ENCODE measurements at places on chromosomes 1 and 21.

- DNase-seq = no peak
These were observed 31.4 kb downstream of the CTH start for GRCh38 chr1:70442490-70442889.

- no peak for DNase-seq
These were observed 439.2 kb downstream of the PTBP2 start for GRCh38 chr1:97160818-97161217.

GRCh38 chr1:24915816-24916602 lies 14.1 kb downstream of the RUNX3 start:
- DNase-seq = no peak

DNA sequence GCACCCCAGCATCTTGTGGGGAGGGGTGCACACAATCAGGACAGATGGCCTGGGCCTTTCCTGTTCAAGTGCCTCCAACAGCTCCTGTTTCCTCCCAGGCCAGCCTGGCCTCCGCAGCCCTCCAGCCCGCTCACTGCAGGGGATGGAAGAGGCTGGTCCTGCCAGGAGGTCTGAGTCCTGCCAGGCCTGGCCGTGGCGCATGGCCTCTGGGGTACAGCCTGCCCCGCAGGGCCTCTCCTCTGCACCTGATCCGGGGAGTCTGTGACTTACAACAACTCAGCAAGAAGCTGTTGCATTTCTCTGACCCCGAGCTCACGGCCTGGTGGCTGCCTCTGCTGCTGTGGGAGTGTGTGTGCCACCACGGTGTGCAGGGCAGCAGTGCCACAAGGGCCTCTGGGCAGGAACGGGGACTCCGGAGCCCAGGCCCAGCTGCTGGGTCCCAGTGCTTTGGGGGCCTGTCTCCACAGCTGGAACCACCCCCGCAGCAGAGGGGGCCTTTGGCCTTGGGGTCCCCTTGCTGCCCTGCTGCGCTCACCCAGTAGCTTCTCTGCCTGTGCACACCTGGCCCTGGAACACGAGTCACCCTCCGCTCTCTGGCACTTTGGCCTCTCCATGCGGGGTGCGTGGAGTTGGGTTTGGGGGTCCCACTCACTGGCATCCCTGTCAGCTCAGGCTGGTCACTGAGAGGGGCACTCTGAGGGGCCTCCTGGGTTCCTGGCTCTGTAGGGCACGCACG lies 17.4 kb upstream of the LRRC3 start:
- DNase-seq = no peak

GRCh38 chr1:100304921-100305320 lies 38.9 kb downstream of the RTCA start:
- DNase-seq = no peak

- no peak for DNase-seq
These were observed 5.9 kb downstream of the AGO3 start for GRCh38 chr1:35936838-35937237.

- no peak for DNase-seq
These were observed 41.2 kb upstream of the CR1L start for GRCh38 chr1:207603777-207604176.

DNA sequence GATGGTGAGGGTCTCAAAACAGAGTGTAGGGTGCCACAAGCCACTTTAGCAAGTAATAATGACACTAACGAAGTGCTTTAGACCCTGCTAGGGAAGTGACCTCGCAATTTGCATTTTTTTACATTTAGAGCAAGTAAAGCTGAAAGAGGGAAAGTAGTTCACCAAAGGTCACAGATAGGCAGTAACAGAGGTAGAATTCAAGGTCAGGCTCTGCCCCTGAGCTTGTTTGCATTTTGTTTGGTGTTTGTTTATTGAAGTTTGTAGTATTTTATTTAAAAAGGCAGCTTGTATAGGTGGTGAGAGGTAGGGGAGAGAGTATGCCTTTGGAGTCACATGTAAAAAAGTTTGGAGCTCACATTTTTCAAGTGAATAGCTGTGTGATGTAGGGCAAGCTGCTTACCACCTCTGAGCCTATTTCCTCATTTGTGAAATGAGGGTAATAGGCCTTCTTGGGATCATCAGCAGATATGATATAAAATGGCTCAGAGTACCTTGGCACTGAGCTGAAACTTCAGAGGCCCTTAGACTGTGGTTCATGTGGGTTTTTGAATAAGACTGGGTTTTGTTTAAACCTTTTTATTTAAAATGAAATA lies 142.5 kb downstream of the TRABD2B start:
- DNase-seq = no peak

DNA sequence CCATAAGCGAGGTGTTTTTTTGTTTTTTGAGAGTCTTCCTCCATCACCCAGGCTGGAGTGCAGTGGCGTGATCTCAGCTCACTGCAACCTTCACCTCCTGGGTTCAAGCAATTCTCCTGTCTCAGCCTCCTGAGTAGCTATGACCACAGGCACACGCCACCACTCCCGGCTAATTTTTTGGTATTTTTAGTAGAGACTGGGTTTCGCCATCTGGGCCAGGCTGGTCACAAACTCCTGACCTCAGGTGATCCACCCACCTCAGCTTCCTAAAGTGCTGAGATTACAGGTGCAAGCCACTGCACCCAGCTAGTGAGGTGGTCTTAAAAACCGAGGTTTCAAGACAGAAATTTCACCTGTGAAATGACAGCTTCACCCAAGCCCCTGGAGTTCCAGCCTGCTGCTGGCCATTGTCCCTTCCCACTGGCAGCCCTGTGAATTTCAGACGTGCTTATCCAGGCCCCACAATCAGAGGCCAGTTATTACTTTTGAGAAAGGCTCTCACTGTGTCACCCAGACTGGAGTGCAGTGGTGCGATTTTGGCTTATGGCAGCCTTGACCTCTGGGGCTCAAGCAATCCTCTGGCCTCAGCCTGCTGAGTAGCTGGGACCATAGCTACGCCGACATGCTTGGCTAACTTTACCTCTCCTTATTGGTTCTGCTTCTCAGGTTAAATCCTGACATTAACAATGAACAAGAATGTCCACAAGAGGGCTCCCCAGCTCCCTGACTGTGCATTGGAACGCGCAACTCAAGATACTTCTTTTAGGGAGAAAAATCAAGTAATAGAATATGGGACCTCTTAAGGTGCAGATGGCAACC lies 19.4 kb downstream of the ENO1 start:
- DNase-seq = peak; percentile 42

DNA sequence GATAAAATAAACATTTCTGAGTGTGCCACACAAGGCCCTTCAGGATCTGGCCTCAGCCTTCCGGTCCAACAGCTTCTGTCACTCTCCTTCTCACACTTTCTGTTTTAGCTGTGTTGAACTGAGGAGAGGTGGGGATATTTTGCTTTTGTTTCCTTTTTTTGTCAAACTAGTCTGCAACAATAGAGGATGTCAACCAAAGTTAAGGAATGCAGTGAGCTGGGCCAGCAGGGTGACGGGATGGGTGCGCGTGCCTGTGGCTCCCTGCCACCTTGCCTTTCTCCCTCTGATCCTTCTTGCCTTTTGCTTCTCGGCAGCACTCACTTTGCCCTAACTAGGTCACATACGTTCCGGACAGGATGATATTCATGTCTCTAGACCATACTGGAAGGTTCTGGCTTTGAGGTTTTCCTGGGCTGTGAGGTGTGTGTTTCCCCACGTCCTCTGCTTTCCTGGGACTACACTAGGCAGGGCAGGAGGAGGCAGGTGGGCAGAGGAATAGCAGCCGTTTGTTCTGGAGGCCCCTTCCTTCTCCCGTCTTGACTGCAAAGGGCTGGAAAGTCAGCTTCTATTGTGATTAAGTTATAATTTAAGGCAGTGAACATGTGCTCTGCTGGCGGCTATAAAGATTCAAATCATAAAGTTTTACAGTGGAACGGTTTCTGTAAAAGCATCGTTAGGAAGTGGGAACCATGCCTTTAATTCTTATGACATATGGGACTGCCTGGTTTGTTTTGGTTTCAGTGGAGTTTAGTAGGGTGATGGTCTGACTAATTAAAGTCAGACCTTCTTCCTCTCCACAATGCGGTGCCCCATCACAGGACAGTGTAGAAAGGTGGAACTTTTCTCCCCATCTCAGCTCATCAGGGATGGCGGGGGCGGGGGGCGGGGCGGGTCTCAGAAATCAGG lies 67.8 kb downstream of the RNF220 start:
- DNase-seq = no peak
